ENCODE measurements at places on chromosomes 5 and 9.

DNA sequence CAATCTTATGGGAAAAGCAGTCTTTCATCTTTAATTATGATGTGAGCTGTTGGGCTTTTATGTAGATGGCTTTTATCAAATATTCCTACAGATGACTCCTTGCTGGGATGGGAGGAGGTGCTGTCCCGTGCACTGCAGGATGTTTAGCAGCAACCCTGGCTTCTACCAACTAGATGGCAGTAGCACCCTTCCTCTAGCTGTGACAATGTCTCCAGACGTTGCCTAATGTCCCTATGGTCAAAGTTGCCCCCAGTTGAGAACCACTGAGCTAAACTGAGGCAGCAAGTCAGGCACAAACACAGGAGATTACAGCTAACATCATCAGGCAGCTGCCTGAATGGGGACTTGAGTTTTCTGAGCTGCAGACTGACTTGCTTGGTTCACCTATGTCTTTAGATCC is 401.9 kb upstream of the PDE4D start:
- no peak for DNase-seq

- DNase-seq = no peak
Measured at GRCh38 chr5:669111-669841, 23.9 kb downstream of the TPPP start.

DNA sequence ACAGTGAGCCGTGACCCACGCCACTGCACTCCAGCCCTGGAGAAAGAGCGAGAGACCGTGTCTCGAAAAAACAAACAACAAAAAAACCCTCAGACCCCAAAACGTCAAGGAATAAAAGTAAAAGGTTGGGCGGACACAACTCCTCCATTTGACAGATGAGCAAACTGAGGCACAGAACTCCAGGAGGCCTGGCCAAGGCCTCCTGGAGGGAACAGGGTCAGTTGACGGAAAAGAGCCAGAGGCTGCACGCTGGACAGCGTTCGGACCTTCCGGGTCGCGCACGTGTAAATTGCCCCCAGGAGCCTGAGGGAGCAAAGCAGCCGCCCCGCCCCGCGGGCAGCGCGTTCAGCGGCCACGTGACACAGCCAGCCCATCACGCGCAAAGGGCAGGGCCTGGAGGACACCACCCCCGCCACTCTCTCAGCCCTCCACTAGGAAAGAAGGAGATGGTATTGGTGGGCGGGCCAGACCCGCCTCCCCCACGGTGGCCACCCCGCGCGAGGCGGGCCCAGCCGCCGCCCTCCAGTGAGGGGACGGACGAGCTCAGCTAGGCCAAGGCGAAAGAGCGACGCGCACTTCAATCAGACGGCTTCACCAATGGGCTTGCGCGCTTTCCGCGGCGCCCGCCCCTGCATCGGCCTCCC is 81.5 kb downstream of the PTPDC1 start:
- DNase-seq = peak; percentile 83

DNA sequence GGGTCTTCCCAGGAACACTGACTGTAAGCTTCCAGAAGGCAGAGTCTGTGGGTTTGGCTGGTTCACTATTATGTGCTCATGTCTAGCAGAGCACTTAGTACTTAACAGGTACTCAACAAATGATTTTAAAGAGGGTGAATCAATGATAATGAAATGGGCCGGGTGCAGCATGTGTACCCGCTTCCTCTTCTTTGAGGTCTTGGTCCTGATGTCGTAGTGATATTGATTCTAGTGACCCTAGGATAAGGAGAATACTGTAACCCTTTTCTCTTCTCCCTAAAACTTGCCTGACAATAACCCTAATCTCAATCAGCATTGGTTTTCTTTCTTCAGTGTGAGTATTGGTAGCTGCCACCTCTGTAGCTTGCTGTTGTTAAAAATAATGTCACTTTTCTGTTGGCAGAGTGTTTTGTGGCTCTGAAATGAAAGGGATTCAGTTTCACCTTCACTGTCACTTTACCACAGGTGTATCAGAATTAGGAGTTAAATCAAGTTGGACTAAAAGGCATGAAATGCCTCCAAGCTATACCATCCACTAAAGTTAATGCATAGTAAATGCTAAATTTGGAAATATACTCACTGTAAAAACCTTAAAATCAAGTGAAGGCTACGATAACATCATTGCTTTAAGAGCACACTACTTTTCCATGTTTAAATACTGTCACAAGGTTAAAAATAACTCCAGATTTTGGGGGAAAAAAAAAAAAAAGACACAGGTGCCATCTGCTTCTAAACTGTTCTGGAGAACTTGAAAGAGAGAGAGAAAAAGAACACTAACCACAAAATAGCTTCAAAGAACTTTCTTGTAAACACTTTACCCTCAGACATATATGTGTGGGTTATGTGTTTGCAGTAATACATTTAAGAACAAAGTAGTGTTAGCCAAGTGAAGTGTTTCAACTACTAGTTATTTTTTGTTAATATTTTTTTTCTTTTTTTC is 6.0 kb downstream of the CAMK4 start:
- DNase-seq = no peak

DNA sequence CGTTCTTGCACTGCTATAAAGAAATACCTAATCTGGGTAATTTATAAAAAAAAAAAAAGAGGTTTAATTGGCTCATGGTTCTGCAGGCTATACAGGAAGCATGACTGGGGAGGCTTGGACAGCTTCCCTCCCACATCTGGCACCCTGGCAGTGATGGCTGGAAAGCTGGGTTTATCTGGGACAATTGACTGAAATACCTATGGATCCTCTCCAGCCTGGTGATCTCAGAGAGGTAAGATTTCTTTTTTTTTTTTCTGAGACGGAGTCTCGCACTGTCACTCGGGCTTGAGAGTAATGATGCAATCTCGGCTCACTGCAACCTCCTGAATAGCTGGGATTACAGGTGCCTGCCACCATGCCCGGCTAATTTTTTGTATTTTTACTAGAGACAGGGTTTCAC is 22.7 kb upstream of the UGCG start:
- DNase-seq = no peak

DNA sequence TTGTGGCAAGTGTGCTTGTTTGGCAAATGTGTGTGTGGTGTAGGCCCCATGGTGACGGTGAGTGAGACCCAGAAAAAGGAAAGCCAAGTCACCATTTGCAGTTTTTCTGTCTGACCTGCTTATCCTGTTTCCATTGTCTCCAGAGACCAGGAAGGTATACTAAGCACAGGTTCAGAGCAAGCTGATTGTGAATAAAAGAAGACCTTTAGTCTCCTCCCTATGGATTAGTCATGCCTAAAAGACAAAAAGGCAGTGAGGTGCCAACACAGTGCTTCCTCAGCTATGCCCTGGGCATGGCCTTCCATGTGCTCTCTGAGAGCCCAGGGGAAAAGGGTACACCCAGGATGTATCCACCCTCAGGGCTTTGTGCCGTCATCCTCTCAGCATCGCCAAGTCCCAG is 49.2 kb upstream of the SHOC1 start:
- no peak for DNase-seq

DNA sequence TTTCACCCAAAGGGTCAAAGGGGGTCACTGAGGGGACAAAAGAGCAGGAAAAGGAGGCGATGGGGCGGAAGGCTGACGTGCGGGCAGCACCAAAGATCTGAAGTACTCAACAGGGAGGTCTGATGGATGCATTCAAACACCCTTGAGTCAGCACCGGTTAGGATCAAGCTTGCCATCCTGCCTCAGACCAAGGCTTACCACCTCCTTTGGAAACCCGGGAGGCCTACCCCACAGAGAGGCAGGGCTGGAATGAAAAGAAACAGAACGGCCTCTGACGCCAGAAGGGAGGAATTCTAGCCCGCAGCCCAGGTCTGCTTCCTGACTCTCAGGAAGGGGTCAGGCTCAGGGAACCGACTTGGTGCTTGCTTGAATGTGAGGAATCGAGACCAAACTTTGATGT is 125.6 kb downstream of the PAPPA start:
- DNase-seq = no peak

DNA sequence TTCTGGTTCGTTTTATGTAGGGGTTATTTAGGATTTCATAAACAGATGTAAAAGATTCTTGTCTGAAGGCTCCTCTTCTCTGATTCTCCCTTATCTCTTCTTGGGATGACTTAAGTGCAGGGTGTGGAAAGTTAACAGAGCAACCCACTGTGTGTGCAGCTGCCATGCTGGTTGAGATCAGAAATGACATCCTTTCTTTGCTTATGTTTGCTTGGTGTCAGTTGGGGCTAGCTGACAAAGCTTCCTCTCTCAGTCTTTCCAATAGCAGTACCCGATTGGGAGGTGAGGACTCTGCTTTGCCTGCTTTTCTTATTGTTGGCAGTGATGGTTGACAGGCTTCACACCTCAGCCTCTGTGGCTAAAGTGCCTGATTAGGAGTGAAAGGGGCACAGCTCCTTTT is 26.5 kb downstream of the OGN start:
- no peak for DNase-seq

GRCh38 chr5:56503929-56504328 is 270.8 kb upstream of the ANKRD55 start:
- no peak for DNase-seq

- DNase-seq = no peak
Measured at GRCh38 chr5:170745481-170746071, 37.9 kb upstream of the GABRP start.

- DNase-seq = no peak
Measured at GRCh38 chr5:132253008-132253441, 4.5 kb upstream of the PDLIM4 start.

DNA sequence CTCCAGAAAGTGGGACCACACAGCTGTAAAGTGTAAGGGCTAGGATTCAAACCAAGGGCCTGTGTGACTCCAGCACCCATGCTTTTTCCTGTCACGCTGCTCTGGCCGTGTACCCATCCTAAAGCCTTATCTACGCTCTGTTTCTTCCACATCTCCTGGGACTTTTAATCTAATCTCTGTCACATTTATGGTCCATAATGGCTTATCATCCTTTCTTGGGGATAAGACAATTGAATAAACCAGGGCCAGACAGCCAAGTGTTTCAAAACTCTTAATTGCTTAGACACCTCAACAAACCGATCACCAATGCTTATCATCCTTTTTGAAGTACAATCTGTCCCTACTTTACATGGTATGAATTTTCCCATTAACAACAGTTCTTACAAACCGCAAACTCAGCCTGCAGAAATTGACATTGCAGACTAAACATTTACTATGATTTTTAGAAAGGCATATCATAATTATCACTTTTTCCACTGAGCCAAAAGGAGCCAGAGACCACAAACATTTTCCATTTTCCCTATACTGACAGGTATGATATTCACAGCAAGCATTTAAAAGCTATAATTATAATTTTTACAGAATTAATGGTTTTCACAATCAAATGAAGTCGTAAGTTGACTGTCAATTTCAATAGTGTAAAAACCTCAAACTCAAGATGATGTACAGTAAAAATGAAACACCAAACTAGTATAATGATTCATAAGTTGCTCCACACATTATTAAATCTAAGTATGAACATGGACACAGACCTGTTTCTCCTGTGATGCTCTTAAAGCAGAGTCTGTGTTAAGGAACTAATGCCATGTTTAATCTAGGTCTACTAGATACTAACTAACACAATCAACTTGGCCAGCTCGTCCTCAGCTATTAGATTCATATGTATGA is 99.5 kb downstream of the FBXW11 start:
- DNase-seq = no peak

DNA sequence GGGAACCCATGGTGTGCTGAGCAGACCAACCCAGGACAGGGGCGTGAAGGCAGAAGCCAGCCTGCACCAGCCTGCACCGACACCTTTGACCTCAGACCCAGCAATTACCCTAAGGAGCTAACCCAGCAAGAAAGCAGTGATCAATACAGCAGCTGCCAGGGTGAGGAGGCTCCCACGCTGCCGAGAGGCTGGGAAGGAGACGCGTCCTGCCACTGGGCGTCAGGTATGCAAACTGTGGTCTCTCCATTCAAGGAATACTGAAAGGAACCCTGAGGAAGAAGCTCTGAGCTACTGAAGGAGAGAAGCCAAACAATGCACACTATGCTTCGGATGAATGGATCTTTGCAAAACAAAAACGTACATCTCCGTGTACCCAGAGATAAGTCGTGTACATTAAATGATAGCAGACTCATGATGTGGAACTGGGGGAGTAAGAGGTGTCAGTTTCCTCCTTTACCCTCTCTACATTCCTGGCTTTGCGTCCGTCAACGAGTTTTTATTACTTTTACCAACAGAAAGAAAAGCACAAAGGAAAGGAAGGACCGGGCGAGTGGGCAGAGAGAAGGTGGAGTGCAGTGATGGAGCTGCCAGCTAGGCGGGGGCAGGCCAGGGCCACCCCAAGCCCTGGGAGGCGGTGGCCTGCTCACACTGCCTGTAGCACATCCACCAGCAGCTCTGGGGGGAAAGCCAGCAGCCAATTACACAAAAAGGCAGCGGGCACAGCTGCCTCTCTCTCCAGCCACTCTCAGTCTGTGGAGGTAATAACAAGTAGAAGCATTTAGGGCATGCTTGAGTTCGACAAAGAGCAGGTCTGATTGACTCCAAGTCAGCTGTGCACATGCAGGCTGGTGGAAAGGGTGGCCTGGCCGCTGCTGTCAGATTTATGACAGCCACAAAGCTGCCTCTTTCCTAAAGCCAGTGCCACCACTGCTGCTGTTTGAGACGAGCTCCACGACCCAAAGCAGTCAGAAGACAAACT is 29.3 kb downstream of the RASGEF1C start:
- DNase-seq = no peak

GRCh38 chr9:110768886-110769285 is 100.3 kb downstream of the MUSK start:
- no peak for DNase-seq

- peak; percentile 40 for DNase-seq
Measured at GRCh38 chr9:15205632-15206420, 101.2 kb downstream of the TTC39B start.

DNA sequence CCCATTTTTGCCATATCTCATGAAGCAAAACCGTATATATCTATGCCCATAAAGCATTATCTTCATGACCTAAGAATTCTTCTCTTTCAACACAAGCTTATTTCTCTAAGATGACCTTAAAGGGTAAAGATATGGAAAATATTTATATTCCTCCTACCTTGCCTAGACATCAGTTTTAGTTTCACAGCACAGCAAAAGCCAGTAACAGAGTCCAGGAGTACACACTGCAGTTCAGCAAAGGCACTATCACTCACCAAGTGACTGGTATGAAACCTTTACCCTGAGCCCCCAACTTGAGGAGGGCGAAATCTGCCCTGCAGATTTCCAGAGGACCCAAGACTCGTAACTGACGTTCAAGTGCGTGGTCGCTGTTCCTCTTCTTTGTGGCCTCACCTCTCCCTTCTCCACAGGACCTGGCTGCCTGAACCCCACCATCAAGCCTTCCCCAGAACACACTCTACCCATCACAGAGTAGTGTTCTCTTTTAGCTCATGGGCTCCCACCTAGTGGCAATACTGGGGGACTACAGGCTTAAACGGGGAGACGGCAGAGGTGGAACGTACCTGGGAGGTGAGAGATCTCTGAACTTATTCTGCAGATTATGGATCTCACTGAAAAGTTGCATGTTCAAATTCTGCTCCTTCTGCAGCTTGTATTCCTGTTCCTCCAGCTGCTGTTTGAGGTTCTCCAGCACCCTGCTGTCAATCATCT is 141.0 kb downstream of the CDK5RAP2 start:
- no peak for DNase-seq

DNA sequence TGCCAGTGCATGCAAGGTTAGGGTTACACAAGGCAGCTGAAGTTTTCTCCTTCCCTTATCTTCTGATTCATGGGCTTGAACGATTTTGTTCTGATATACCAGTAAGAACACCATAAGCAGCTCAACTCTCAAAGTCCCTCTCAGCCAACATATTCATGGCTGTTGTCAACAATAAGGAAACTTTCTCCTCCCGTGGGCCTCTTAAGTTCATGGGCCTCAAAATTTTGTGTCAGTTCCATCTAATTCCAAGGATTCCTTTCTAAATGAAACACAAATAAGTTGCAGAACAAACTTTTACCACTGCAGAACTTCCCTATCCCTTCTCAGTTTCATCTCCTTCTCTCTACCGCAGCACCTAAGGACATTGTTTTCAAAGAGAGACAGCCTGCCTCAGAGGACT is 23.6 kb upstream of the CAST start:
- DNase-seq = no peak

All from SK-N-MC (cell line).